ENCODE measurements at places on chromosomes 5 and 9.

- no peak for DNase-seq
Observed at GRCh38 chr5:172642051-172642409, 967 bp downstream of the NEURL1B start.

GRCh38 chr9:34590381-34591247 lies 1.1 kb upstream of the CNTFR start:
- DNase-seq = no peak

GRCh38 chr5:97162045-97162444 lies 19.6 kb upstream of the LIX1 start:
- DNase-seq = no peak

DNA sequence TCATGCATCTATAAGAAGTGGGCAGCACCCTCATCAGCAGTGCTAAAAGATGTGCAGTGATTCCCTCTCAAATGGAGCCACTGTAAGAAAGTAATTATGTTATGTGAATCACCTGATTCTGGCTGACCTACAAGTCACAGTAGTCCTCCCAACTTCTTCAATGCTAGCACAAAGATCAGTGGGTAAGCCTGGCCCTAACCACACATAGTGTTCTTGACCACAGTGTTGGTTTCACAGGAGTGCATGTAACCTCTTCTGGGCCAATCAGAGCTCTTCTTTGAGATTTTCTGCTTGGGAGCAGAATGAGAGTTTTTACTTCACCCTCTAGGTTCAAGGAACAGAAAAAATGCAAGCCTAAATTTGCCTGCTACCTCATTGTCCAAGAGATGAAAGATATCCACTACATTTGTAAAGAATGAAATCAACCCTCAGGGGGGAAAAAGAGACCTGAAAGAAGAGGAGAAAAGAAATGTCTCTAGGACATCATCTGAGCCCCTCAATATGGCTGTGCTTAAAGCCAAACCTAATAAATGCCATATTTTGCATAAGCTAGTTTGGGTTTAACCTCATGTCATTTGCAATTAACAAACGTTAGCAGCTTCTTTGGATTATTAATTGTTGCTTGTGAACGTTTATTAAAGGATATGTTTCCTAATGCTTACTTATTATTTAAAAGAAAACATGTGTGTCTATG lies 65.3 kb upstream of the ADRB2 start:
- DNase-seq = no peak

DNA sequence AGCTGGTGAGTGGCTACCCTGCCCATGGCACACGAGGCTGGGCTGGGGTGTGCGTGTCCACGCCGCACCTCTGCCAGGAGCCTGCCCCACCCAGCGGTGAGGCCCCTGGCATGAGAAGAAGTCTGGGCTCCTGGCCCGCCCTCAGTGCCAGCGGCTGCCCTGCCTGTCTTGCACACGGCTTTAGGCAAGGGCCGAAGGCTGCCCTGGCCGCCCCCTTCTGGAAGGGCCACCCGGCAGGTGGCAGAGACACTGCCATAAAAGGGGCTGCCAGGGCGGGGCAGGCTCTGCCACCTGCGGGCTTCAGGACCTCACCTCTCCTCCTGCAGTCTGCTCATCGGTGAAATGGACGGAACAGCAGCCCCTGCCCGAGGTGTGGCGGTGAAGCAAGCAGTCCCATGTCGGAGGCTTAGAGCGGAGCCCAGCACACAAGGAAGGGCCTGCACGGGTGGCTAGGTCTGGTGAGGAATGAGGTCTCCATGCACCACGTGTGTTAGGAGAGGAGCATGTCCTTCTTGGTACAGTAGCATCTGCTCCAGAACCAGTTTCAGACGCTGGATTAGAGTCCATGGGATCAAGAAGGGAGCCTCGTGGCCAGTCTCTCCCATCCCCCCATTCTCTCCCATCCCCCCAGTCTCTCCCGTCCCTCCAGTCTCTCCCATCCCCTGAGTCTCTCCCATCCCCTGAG lies 34.8 kb upstream of the TMEM250 start:
- DNase-seq = no peak

- DNase-seq = no peak
Observed at GRCh38 chr5:142915813-142916424, 145.7 kb downstream of the ARHGAP26 start.

GRCh38 chr5:105924366-105924765 lies 1746.4 kb downstream of the EFNA5 start:
- DNase-seq = no peak

- DNase-seq = no peak
Observed at GRCh38 chr5:308672-309271, 12.7 kb upstream of the AHRR start.

GRCh38 chr9:117300371-117301110 lies 114.3 kb downstream of the ASTN2 start:
- DNase-seq = no peak

DNA sequence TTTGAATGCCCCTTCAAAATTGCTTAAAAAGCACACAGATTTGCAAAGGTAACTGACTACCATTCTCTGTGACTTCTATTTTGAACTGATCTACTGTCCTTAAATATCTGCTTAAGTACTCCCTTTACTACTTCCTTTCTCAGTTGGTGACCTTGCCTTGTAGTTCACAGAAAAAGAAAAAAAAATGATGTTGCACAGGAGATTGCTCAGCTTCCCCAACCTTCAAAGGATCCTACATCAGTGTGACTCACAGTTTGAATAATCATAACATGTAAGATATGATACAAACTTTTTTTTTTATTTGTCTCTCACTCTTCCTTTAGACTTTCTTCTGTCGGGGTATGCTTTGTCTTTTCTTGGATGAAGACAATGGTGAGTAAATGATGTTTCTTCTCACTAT lies 1029.6 kb downstream of the CDH12 start:
- DNase-seq = no peak

GRCh38 chr9:113375057-113376023 lies 1.4 kb downstream of the HDHD3 start:
- no peak for DNase-seq

- DNase-seq = no peak
Observed at GRCh38 chr9:18253950-18254349, 220.0 kb upstream of the ADAMTSL1 start.

DNA sequence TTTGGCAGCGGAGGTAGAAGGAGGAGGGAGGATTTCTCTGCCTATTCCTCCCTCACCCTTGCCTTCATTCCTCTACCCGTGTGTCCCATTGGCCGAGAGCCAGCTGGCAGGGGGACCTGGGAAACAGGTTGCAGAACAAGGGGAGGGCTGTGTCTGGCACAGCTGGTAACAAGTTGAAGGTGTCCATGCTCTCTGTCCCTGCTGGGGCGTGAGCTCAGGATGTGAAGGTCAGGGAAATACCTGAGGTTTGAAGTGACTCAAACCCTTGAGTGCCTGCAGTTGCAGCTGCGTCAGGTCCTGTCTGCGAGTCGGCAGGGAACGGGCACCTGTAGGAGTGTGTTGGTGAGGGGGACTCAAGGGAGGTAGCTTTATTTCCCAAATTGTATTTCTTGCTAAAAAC lies 16.2 kb downstream of the MIGA2 start:
- no peak for DNase-seq

- no peak for DNase-seq
Observed at GRCh38 chr9:103444176-103444575, 449.0 kb downstream of the CYLC2 start.

GRCh38 chr9:79765466-79765865 lies 193.7 kb downstream of the TLE4 start:
- DNase-seq = no peak

Data from posterior cingulate gyrus (tissue), 11 donors.